ENCODE measurements at places on chromosomes 3 and 15. TPM values are rescaled to one million over a fixed set of nuclear protein-coding genes. Genes with fewer than 3 reads are reported as not detected.

FAM3D gene
- total RNA-seq: not detected

APPL1 gene
- 30.0 TPM for total RNA-seq

PDIA3 gene
- total RNA-seq: 370 TPM

TRPM1 gene
- not detected for total RNA-seq

SERPINI1 gene
- 1.5 TPM for total RNA-seq

REC114 gene
- total RNA-seq: not detected

CCDC13 gene
- 0.87 TPM for total RNA-seq

CLSTN2 gene
- not detected for total RNA-seq

MKRN3 gene
- total RNA-seq: not detected

STAC gene
- 11.3 TPM for total RNA-seq

SLC24A5 gene
- not detected for total RNA-seq

RGMA gene
- 0.42 TPM for total RNA-seq

CHRFAM7A gene
- total RNA-seq: 1.3 TPM

BCHE gene
- 39.0 TPM for total RNA-seq

SSR3 gene
- total RNA-seq: 276 TPM

DPPA4 gene
- not detected for total RNA-seq

MB21D2 gene
- 11.8 TPM for total RNA-seq

ERC2 gene
- total RNA-seq: 0.14 TPM

RBSN gene
- 20.7 TPM for total RNA-seq

PIERCE2 gene
- 38.2 TPM for total RNA-seq

UBAP1L gene
- 1.1 TPM for total RNA-seq

ARPIN gene
- total RNA-seq: 5.2 TPM

SERPINI2 gene
- not detected for total RNA-seq

SSUH2 gene
- 0.27 TPM for total RNA-seq

TMEM212 gene
- total RNA-seq: not detected

IL5RA gene
- not detected for total RNA-seq

COMMD2 gene
- total RNA-seq: 38.2 TPM

CCR1 gene
- 0.12 TPM for total RNA-seq

TPM1 gene
- total RNA-seq: 36.6 TPM

ZIC1 gene
- not detected for total RNA-seq

UBL7 gene
- total RNA-seq: 39.8 TPM

ZNF197 gene
- 7.9 TPM for total RNA-seq

CD86 gene
- total RNA-seq: not detected

SLC9C1 gene
- not detected for total RNA-seq

EPHA3 gene
- total RNA-seq: 7.8 TPM

PXYLP1 gene
- 5.8 TPM for total RNA-seq

IMPG2 gene
- total RNA-seq: not detected

TAGLN3 gene
- not detected for total RNA-seq

PLIN1 gene
- total RNA-seq: 0.52 TPM

SPATA12 gene
- 0.12 TPM for total RNA-seq

EFCC1 gene
- total RNA-seq: not detected

ITPR1 gene
- total RNA-seq: 41.3 TPM

SAMD7 gene
- not detected for total RNA-seq

FSIP1 gene
- total RNA-seq: 0.52 TPM

TRIM42 gene
- total RNA-seq: not detected

DUOX2 gene
- total RNA-seq: 0.02 TPM

GLCE gene
- 115 TPM for total RNA-seq

GOLGA6B gene
- not detected for total RNA-seq

OR5K2 gene
- not detected for total RNA-seq

CTXND1 gene
- total RNA-seq: not detected
